ENCODE measurements at places on chromosomes 13 and 19.

DNA sequence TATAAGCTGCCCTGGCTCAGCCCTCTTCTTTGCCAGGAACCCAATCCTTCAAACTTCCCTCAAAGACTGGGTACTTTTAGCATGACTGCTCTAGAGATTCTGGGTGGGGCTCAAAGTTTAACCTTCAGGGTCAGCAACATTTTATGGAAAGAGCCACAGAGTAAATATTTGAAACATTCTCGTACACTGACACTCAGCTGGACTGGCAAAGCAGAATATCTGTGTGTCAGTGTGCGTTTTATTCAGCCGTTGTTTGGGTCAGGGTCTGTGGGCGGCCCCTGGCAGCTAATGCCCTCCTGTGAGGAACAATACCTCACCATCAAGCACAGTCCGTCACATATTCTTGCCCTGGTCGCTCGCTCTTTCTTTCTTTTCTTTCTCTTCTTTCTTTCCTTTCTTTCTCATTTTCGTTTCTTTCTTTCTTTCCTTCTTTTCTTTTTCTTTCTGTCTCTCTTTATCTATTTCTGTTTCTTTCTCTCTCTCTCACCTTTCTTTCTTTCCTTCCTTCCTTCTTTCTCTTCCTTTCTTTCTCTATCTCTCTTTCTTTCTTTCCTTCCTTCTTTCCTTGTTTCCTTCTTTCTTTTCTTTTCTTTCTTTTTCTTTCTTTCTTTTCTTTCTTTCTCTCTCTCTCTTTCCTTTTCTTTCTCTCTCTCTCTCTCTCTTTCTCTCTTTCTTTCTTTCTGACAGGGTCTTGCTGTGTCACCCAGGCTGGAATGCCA, 10.7 kb downstream of the DPRX start:
- DNase-seq, result no peak

- DNase-seq, result no peak
These were observed 86.4 kb downstream of the RGCC start for GRCh38 chr13:41543664-41544300.

GRCh38 chr13:32031025-32031814, at the start of gene FRY:
TSS of gene FRY (plus strand) at chr13:32031774. CDS start at chr13:32031796, 22 bp downstream.
- DNase-seq, result peak; percentile 49

- DNase-seq, result no peak
These were observed 21.6 kb upstream of the POU2F2 start for GRCh38 chr19:42153672-42154433.
